Activated CD4-positive, alpha-beta T cell treated with anti-CD3 and anti-CD28 coated beads, Interleukin-2, amount 50 U/mL, for 24 hours (primary cell): ENCODE measurements at places on chromosomes 4 and X.

DNA sequence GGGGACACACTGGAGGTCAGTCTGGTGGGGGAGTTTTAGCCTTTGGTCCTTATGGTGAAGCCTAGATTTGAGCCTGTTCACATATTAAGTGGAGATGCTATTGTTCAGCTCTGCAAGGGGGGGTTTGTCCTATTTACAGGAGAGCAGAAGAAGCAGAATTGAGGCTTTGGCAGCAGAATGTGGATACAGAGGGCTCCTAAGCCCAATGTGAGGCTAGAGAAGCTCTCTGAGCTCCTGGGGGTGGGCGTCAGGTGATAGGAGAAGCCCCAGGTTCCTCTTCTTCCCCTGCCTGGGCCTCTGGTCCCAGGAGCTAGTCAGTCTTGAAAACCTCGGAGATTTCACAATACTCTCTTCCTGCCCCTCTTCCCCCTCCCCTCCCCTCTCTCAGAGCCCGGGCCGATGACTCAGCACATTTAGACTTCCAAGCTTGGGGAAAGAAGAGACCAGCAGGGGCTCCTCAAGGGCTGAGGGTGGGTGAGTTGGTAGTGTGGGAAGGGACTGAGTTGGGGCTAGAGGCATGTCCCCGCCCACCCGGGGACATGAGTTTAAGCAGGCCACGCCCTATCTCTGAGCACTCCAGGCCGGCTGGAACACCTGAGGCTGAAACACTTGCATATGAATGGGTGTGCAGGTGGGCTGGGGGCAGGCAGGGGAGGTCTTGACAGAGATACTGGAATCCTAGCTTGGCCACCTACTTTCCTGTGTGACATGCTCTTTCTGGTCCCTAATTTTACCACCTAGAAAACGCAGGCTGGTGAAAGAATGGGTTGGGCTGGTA lies 3.4 kb downstream of the TFE3 start:
- peak; percentile 9 for DNase-seq

GRCh38 chrX:49073601-49074575 lies at the start of gene PRAF2:
TSS of gene PRAF2 (minus strand) at chrX:49074002. CDS start at chrX:49073987, 15 bp downstream.
- DNase-seq, result peak; percentile 83

GRCh38 chr4:147103403-147103946 lies 157.8 kb upstream of the TTC29 start:
- no peak for DNase-seq

DNA sequence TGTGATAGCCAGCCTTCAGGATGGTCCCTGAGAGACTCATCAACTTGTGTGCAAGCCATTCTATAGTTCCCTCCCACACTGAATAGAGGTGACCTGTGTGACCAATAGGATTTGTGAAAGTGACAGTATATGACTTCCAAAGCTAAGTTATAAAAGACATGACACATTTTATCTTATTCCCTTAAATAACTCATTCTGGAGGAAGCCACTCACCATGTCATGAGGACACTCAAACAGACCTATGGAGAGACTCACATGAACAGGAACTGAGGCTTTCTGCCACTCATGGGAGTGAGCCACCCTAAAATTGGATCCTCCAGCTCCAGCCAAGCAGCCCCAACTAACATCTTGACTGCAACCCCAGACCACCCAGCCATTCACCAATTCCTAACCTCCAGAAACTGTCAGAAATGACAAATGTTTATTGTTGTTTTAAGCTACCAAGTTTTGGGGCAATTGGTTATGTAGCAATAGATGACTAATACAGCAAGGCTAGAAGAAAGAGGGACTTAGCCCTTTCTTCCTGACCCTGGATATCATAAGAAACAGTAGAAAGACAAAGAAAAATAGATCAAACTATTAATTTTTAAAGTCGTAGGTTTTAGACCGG lies 9.0 kb upstream of the CHIC2 start:
- DNase-seq, result no peak

GRCh38 chr4:138189206-138189605 lies 52.9 kb downstream of the SLC7A11 start:
- DNase-seq, result no peak

GRCh38 chrX:142134533-142134932 lies 70.6 kb downstream of the MAGEC2 start:
- no peak for DNase-seq

- no peak for DNase-seq
These were observed 200.6 kb downstream of the CHIC2 start for GRCh38 chr4:53863736-53864365.

DNA sequence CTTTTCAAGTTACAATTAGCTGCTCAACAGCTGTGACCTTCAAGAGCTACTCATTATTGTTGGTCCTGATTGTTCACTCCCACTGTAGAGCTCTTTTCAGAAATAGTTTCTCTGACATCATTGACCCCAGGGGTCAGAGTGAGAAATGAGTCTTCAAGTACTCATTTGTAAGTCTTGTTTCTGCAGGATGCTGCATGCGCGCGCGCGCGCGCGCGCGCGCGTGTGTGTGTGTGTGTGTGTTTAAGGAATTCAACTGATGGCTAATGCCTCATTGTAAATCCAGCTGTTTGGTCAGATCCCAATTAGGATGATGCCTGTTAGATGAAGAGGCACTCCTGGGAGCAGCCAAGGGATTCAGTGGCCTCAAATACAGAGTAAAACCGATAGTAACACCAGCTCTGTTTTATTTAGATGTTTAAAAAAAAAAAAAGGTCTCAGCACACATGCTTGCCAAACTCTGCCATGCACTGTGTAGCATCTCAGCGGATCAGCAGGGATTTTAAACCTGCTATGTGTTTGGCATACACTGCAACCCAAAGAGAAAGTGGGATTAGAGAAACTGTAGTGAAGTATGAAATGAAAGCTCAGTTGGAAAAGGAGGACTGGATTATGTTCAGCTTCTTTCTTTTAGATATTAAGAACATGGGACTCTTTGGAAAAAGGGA lies 332.3 kb downstream of the ADGRL3 start:
- no peak for DNase-seq

- no peak for DNase-seq
These were observed 49.0 kb downstream of the SMAD1 start for GRCh38 chr4:145530662-145531061.

DNA sequence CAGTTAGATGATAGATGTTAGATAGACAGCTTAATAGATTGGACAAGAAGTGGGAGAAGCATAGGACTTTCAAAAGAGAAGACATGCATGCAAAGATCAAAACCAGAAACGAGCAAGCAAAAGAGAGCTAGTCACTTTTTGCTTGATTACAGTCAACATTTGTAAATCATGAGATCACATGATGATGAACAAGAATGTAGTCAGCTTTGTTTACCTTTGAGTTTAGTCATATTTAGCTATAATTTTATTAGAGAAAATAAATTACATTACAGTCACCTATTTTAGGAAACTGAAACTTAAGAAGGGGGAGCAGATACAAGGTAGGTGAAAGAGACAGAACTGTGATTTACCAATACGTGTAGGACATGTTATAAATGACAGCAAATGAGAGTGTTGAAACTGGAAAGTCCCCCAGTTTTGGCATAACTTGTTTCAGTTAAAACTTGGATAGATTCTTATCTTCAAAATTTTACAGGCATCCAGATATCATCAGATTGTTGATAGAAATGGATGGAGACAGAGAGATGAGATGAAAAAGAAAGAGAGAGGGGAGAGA lies 1083.1 kb upstream of the PCDH10 start:
- no peak for DNase-seq

GRCh38 chrX:67601771-67602170 lies 58.0 kb downstream of the AR start:
- DNase-seq, result no peak

DNA sequence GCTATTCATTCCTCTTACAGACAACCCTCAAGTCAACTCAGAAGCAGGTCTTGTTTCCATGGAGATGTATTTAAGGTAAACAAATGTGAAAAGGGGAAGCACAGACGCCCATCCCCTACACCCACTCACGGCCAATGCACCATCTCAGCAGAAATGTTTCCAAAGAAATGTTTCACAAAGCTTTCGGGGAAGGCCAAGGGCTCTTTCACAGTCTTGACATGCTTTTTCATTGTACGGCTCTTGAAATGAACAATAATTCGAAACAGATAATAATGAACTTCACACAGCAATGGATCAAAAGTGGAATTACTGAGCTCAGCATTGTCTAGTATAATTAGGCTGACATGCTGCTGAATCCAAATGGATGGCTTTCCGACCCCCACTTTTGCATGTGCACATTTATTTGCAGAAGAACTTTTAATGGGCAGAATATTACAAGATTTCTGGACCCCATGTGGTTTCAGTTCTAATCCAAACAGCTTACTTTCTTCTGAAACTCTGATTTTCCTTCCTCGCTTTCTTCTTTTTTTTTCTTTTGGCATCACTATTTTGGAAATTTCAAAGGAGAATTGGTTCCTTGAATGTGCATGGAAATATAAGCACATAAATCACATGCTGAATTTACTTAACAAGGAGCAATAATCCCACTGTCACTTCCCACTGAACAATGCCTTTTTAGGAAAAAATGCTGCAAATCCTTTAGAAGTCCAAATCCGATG lies 160.9 kb downstream of the SMIM20 start:
- peak; percentile 28 for DNase-seq

DNA sequence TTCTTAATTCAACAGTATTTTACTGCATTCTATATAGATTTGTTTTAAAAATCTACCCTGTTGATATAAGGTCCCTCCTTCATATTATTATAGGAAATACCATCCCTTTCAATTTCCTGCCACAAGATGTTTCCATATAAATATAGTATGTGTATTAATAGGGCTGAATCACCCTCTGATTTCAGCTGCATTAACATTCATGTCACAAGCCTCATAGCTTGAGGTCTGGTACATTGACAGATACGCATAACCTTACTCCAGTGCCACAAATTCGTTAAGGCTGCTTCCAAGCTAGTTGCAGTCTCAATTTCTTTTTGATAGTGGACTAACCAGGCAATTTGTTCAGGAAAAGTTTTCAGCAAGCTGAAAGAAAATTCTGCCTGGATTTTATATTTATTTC lies 128.4 kb downstream of the KLHL34 start:
- no peak for DNase-seq

DNA sequence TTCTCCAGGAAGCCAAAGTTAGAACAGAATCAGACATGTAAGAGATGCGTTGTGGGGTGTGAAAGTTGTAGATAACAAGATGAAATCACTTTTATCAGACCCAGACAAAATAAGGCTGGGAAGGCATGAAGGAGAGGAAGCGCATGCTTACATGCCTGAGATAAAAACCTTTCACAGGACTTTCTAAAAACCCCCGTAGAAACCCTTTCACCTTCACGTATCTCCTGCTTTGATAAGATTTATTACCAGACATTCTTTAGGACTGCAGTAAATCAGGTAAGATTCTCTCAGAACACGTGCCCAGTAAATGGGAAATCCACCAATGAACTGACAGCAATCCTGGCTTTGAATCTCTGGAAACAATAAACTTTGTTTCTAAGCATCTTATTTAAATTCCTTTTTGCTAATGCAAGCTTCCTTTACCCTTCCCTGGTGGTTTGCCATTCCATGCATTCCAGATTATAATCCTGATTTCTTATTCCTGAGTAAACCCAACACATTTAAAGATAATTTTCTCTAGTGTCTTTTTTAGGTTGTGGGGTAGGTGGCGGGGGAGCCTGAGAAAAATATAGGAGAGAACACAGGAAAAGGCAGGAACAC lies 254.6 kb upstream of the LDB2 start:
- no peak for DNase-seq

DNA sequence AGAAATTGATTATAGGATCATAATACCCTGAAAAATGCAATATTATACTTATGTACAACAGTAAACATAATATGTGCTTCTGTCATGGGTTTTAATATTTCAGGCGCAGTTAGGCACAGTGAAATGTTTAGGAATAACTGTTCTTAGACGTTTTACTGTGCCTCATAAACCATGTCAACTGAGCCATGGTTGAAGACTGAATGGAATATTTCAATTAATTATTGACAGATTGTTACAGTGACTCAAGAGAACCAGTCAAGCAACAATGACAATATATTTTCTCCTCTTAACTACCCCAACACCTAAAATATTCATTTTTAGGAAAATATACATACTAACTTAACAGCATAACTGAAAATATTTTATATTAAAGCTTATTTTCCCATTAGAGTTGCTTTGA lies 852.7 kb upstream of the FRG1 start:
- no peak for DNase-seq

GRCh38 chr4:65399084-65399483 lies 271.2 kb downstream of the EPHA5 start:
- no peak for DNase-seq

- no peak for DNase-seq
These were observed 113.0 kb upstream of the PRDX4 start for GRCh38 chrX:23554304-23554703.

- no peak for DNase-seq
These were observed 39.2 kb upstream of the GPC4 start for GRCh38 chrX:133454491-133454914.

GRCh38 chr4:102522031-102522440 lies 20.9 kb downstream of the NFKB1 start:
- DNase-seq, result no peak

DNA sequence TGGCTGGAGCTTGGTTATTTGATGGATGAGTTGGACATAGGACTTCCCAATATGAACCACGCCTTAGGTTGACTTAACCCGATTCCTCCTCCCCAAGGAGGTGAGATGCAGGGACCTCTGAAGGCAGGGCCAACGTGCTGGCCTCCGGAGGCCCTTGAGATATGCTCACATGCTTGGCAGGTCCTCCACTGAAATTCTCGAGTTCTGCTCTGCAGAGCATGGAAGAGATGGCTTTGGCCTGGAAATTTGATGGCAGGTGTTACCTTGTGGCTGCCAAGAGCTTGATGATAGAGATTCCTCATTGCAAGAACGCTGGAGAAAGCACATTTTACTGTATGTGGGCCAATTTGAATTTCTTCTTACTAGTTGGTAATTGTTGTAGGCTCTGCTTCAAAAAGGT lies 117.4 kb upstream of the LIMCH1 start:
- DNase-seq, result no peak

- DNase-seq, result no peak
These were observed 635.2 kb upstream of the SPANXN1 start for GRCh38 chrX:144612076-144612475.

- DNase-seq, result no peak
These were observed 54.6 kb upstream of the LHFPL1 start for GRCh38 chrX:112734290-112734689.

- no peak for DNase-seq
These were observed 2015.9 kb downstream of the PCDH7 start for GRCh38 chr4:32735856-32736590.

GRCh38 chr4:105158837-105159236 lies 12.2 kb downstream of the TET2 start:
- DNase-seq, result no peak

DNA sequence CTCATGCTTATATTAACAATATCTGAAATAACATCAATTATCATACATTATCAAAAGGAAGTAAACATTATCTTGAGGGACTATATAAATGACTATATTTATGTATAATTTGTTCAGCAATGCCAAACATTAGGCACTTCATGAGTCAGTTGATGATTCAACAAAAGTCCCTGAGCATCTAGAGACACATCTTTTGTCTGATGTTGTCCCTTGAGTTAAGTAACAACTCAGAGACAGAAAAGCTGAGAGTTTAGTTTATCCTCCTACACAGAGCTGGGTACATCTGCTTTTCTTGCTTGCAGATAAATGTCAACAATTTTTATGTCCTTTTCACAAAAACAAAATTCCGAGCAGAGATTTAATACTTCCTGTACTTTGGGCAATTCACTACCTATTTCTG lies 311.1 kb downstream of the INPP4B start:
- DNase-seq, result no peak
